ENCODE measurements at places on chromosomes 1 and 21. TPM values are rescaled to one million over a fixed set of nuclear protein-coding genes. Genes with fewer than 3 reads are reported as not detected.

The ATP6V1G3 gene
- not detected for total RNA-seq

The HES4 gene
- total RNA-seq = 42.6 TPM

The KRTAP13-2 gene
- total RNA-seq = not detected

The TBX19 gene
- total RNA-seq = 1.6 TPM

GRCh38 chr1:234500269-234500668 is 21.3 kb upstream of the TARBP1 start:
- H3K4me3 ChIP-seq = peak overlapping the region; percentile 28
- H3K36me3 ChIP-seq = no peaks in the 10 kb centered on the region
- peaks cover 53% of the 10 kb centered on the region for H3K4me1 ChIP-seq
- peak overlapping the region; percentile 71 for H3K27ac ChIP-seq

GRCh38 chr1:68010543-68010942 is 39.9 kb downstream of the DIRAS3 start:
- no peaks in the 10 kb centered on the region for H3K36me3 ChIP-seq
- H3K27me3 ChIP-seq = no peaks in the 10 kb centered on the region
- no peak overlapping the region for H3K4me3 ChIP-seq
- no peak for DNase-seq
- no peaks in the 10 kb centered on the region for H3K4me1 ChIP-seq
- H3K27ac ChIP-seq = no peak overlapping the region

DNA sequence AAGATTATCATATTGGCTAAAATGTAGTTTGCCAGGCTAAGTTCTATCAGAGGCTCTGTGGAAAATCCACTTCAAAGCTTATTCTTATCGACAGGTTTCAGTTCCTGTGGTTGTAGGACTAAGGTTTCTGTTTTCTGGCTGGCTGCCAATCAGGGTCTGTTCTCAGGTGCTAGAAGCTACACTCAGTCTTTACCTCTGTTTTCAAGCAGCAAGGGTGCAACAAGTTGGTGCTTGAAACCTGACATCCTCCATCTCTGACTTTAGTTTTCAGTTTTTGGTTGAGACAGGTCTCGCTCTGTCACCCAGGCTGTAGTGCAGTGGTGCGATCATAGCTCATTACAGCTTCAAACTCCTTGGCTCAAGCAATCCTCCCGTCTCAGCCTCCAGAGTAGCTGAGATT is 15.3 kb upstream of the TMCO2 start:
- DNase-seq = no peak
- H3K4me3 ChIP-seq = no peak overlapping the region
- H3K27ac ChIP-seq = no peak overlapping the region

DNA sequence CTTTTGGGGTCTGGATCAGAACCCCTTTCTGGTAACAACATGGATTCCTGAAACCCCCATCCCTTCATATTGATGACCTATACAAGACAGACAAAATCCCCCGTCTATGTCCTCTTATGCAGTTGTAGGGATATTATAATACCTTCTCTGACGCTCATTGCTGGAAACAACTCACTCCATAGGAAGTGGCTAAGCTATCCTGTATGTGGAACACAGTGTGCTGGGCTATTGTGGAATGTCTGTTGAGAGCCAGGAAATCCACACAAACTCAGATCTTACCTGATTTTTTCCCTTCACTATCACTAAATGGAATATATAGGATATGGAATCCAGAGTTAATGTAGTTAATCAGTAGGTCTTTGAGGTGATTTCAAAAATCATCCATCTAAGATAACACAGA is 17.7 kb upstream of the PIK3R3 start:
- no peaks in the 10 kb centered on the region for H3K27me3 ChIP-seq
- H3K4me1 ChIP-seq = no peaks in the 10 kb centered on the region
- no peak for DNase-seq
- no peak overlapping the region for H3K27ac ChIP-seq

GRCh38 chr1:219090607-219091006 is 83.1 kb upstream of the LYPLAL1 start:
- no peaks in the 10 kb centered on the region for H3K36me3 ChIP-seq
- H3K27ac ChIP-seq = no peak overlapping the region
- H3K27me3 ChIP-seq = no peaks in the 10 kb centered on the region
- peaks cover 33% of the 10 kb centered on the region for H3K4me1 ChIP-seq
- H3K4me3 ChIP-seq = no peak overlapping the region
- no peak for DNase-seq

DNA sequence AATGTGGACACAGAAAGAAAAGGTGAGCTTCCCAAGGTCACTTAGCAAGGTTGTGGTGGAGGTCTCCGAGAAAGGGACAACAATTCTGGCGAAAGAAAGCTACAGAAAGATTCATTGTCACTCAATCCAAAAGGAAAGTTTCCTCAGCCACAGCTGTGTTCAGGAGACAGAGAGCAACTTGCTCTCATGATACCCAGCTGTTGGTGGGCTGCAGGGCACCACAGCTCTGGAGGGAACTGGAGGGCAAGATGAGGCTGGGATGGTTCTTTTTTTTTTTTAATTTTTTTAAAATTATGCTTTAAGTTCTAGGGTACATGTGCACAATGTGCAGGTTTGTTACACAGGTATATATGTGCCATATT is 50.7 kb upstream of the VTCN1 start:
- H3K36me3 ChIP-seq = no peaks in the 10 kb centered on the region
- DNase-seq = no peak
- no peaks in the 10 kb centered on the region for H3K27me3 ChIP-seq
- H3K4me1 ChIP-seq = no peaks in the 10 kb centered on the region

GRCh38 chr1:12113433-12114339 is 50.6 kb downstream of the TNFRSF8 start:
- H3K36me3 ChIP-seq = no peaks in the 10 kb centered on the region
- peaks cover 24% of the 10 kb centered on the region for H3K27me3 ChIP-seq
- DNase-seq = peak; percentile 40
- no peak overlapping the region for H3K27ac ChIP-seq
- no peak overlapping the region for H3K4me3 ChIP-seq
- H3K4me1 ChIP-seq = peaks cover 7% of the 10 kb centered on the region

DNA sequence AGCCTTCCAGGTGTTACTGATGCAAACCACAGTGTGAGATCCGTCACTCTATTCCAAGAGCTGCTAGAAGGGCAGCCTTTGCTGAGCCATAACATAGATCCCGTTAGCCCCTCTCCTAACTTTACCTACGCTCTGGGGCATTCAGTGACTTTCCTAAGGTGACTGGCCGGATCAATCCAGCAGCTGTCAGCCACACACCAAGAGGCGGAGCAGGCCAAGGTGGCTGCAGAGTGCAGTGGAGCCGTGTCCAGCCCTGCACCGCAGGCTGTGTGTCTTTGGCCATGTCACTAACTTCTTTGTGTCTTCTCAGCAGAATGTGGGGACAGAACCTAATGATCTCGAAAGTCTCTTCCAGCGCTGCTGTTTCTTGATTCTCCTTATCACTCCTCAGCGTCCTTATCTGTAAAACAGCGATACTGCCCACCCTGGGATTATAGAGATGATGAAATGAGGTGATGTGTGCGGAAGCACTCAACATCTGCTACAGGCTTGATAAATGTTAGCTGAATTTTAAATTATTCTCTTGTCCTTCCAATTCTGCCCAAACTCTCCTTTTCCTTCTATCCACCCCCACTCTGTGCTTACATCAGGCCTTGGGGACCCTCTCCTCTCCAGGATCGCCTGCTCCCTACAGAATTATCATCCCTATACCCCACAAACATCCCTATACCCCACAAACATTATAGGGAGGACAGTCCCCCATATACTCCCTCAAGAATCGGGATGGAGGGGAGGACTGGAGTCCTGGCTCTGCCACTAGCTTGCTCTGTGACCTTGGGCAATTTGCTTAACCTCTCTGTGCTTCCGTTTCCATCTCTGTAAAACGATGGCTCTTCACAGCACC is 25.8 kb upstream of the LRRN2 start:
- no peak for DNase-seq
- H3K4me1 ChIP-seq = peaks cover 19% of the 10 kb centered on the region
- H3K36me3 ChIP-seq = no peaks in the 10 kb centered on the region
- peaks cover 31% of the 10 kb centered on the region for H3K27me3 ChIP-seq
- no peak overlapping the region for H3K27ac ChIP-seq

DNA sequence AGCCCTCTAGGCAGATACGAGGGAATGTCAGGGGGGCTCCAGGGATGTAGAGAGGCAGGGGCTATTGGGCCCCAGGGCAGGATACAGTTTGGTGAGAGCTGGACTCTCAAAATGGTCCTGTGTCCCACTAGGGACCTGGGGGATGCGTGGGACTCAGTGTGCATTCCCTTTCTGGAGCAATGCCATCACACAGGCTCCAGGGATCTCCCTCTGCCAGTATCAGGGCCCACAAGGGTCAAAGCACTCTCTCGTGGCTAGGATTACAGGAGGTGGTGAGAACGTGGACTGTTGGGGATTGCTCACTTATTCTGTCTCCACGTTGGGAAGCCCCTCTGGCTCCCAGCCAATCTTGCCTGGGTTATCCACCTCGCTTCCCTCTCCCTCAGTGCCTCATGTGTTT is 25.8 kb downstream of the KIAA0319L start:
- H3K27ac ChIP-seq = no peak overlapping the region
- no peak overlapping the region for H3K4me3 ChIP-seq
- no peaks in the 10 kb centered on the region for H3K27me3 ChIP-seq
- no peaks in the 10 kb centered on the region for H3K4me1 ChIP-seq

DNA sequence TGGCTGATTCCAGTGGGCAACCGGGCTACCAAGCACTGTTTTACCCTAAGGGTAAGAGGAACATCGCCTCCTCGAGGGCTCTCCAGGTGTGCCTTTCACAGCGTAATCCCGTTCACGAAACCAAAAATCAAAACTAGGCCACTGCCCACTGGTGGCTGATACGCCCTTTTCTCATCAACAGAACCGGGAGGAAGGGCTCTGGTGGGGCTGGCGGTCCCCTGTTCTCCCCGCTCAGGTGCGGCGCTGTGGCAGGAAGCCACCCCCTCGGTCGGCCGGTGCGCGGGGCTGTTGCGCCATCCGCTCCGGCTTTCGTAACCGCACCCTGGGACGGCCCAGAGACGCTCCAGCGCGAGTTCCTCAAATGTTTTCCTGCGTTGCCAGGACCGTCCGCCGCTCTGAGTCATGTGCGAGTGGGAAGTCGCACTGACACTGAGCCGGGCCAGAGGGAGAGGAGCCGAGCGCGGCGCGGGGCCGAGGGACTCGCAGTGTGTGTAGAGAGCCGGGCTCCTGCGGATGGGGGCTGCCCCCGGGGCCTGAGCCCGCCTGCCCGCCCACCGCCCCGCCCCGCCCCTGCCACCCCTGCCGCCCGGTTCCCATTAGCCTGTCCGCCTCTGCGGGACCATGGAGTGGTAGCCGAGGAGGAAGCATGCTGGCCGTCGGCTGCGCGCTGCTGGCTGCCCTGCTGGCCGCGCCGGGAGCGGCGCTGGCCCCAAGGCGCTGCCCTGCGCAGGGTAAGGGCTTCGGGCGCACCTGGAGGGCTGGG is at the start of gene IL6R:
TSS of gene IL6R (plus strand) at position 360 of the 763 bp plus-strand sequence. CDS start at position 647, 287 bp downstream.
- H3K27ac ChIP-seq = peak within 1 kb of the TSS; percentile 96
- peaks cover 24% of the 10 kb centered on the region for H3K36me3 ChIP-seq
- no peaks in the 10 kb centered on the region for H3K27me3 ChIP-seq
- peaks cover 37% of the 10 kb centered on the region for H3K4me1 ChIP-seq
- peak within 1 kb of the TSS; percentile 99 for H3K4me3 ChIP-seq
- DNase-seq = peak; percentile 99

DNA sequence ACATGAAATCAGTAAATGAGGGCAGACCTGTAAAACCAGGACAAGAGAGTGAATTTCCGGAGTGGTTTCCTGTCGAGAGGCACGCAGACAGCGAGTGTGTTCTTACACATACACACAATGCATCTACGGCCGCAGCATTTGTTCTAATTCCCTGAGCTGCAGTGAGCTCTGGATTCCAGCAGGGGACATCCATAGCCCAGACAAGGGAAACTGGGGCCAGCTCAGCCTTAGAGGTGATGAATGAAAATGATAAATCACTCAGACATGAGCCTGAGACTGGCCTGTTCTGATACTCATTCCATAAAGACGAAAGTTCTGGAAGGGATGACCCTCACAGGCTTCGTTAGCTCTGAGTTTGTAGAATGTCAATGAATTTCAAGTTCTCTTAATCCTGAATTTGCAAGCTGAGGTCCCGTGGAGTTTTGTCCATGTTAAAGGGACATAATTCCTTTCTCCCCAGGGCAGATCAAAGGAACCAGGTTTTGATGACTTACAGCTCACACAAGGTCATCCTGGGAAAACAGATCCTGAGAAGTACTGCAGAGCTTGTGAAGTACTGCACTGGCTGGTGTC is 207.9 kb upstream of the C1orf87 start:
- H3K36me3 ChIP-seq = no peaks in the 10 kb centered on the region
- H3K4me3 ChIP-seq = no peak overlapping the region
- peak; percentile 85 for DNase-seq

- DNase-seq = no peak
- no peak overlapping the region for H3K4me3 ChIP-seq
- H3K36me3 ChIP-seq = no peaks in the 10 kb centered on the region
- no peak overlapping the region for H3K27ac ChIP-seq
- H3K27me3 ChIP-seq = no peaks in the 10 kb centered on the region
Measured at GRCh38 chr1:1969953-1970716, 33.5 kb downstream of the CFAP74 start.
